ENCODE measurements at places on chromosomes 1 and 21. TPM values are rescaled to one million over a fixed set of nuclear protein-coding genes. Genes with fewer than 3 reads are reported as not detected.

SDE2 gene
- total RNA-seq, result 14.0 TPM

- no peak for DNase-seq
Measured at GRCh38 chr1:40350391-40350790, 23.1 kb upstream of the SMAP2 start.

DNA sequence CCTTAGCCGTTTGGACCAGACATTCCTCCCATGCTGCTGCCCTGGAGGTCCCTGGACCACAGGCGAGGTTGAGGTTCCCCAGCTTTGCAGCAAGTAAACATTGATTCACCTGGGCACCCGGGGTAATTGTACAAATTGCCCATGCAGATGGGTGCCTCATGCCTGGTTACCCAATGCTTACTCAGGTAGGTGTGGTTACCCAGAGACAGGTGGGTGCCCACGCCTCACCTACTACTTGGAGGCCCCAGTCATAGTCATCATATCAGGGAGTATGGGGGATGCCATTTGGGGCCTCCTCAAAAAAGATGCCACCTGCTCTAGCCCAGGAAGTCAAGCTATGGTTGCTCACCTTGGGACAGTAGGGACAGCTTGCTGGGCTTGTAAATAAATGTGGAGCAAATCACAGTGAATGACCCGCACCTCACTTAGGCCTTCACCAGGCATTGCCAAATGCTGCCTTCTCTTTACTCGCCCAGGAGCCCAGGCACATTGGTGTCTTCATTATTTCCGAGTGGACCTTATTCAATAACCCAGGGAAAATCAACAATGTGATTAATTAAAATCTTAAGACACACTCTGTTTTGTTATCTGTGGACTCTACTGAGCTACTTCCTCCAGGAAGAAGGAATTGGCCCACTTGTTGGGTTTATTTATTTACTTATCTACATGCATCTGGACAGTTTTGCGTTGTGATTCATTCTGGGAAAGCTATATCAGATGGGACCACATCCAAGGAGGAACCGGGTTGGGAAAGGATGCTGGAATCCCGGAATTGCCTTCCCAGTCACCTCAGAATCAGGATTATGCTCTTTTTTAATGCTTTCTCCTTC lies 35.6 kb upstream of the GRHL3 start:
- peak; percentile 64 for DNase-seq

DNA sequence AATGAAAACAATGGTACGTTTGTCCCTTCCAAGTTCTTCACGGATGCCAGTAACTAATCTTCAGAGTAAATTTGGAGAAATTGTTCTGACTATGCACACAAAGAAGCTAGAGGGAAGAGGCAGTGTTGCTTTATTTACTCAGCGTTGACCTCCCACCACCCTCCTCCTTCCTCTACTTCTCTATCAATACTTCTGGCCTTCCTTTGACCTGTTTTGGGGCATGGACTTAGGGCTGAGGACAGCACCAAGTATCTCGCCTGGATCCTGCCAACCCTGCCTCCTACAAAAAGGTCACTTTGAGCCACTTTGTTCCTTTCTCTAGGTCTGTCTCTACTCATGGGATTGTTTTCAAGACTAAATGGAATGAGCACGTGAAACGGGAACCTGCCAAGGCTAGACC lies 282.6 kb downstream of the DSCAM start:
- no peak for DNase-seq

DNA sequence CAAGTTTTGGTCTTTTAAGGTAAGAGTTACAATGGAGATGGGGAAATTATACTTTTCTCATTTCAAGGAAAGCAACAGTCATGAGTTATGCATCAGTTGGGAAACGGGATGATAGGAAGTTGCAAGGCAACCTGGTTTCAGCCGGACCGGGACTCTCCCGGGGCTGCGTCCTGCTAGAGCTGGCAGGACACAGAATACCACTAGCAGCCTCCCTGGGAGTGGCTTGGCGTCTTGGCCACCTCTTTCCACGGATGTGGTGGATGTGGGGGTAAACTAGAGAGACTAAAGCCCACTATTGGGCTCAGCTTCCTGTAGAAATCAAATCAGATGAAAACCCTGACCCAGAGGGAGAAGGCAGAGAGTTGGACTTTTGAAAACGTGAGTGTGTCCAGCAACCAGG lies 71.9 kb downstream of the ADARB1 start:
- no peak for DNase-seq

Measured in glomerular endothelial cell (primary cell).